NCI-H2107 (cell line): ENCODE measurements at places on chromosomes 11 and 22.

- peak; percentile 97 for DNase-seq
Observed at GRCh38 chr11:57667736-57668433, at the start of gene ZDHHC5. Gene ZDHHC5, plus strand, starts transcription at chr11:57668114. Its CDS starts 4,977 bp downstream, at chr11:57673091.

DNA sequence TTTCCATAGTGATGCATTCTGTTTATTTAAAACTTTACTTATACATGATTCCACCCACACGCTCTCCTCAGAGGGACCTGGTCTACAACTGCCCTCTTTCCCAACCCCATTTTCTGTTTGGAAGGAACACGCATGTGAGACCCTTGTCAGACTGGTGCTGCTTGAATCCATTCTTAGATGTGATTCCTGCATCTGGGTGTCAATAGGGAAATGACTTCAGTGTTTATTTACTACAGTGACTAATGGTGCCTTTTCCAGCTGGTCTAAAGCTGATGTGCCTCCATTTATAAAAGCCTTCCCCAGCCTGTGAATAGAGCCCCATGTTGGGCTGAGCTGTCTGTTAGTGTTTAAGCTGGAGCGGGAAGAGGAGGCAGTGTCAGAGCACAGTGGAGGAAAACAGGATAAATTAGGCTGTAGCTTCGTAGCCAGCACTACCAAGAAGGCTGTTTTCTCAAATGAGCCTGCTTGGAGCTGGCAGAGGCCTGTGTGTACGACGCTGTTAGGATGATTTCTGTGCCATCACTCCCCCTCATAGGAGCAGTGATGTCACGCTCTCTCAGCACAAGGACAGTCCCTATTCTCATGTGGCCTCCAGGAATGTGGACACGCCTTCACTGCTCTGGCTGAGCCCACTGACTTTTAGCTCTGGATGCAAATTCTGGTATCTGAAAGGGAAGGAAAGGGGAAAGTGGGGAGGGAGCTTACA lies 18.9 kb upstream of the C11orf96 start:
- no peak for DNase-seq

DNA sequence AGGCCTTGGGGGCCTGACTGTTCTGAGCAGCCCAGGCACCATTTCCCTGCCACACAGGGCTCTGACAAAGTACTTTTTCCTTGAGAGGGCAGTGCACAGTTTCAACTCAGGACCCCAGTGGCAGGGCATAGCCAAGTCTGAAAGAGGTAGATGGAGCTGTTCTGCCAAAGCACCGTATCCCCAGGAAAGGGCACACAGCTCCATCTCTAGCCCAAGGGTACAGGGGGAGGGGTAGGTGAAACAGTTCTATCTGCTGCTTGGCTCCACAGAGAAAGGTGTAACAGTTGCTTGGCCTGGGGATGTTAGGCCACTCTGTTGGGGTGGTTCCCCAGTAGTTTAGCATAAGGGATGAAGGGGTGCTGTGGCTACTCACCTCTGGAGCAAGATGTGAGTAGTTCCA lies 47.8 kb downstream of the GDPD4 start:
- DNase-seq, result no peak

- DNase-seq, result no peak
Observed at GRCh38 chr22:37880668-37881440, 25.2 kb upstream of the MICALL1 start.

- DNase-seq, result no peak
Observed at GRCh38 chr11:1375161-1375954, 14.4 kb upstream of the BRSK2 start.

DNA sequence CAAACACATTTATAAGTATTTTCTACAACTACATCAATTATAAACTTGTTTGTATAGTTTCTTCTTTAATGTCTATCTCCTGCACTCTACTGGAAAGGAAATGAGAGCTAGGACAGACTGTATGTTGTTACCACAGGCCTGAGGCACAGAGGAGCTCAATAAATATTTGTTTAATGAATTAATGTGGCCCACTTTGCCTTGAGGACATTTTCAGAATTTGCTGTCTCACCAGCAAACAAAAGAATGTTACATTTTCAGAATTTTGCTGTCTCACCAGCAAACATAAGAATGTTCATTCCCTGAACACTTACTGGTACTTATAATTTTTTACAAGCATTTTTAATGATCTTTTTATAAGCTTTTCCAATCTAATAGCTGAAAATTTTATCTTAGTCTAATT lies 41.9 kb upstream of the WNT7B start:
- DNase-seq, result no peak

DNA sequence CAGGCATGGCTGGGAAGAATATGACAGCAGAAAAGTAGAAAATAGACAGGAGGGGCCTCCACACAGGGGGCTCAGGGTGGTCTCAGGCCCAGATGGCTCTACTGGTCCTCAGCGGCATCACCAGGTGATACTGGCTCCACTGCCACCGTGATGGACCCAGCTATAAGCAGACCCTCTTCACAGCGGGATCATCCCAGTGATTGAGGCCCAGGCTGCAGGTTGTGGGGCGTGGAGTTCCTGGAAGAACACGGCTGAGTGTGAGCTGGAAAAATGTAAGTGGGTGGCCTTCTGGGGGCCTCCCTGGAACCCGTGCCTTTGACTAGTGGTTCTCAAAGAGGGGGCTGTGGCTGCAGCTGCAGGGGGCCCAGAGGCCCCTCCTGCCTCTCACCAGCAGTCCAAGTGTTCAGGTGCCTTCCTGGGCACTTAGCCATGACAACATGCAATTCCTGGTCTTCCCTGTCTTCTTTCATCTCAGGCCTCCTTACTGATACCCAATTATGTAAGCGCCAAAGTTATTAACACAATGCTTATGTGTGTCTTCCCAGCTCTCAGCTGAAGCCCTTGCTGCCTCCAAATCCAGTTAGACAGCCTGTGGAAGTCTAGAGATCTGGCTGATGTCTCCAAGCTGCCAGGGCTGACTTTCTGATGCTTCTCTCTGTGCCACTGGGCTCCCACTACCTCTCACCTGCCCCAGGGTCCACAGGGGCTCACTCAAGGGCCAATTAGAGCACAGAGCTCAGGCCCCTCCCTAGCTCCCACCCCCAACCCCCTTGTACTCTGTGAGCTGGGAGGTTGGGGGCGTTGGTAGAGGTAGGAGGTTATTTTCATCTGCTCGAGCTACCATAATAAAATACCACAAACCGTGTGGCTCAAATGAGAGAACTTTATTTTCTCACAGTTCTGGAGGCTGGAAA lies 110.1 kb upstream of the LMO1 start:
- no peak for DNase-seq

DNA sequence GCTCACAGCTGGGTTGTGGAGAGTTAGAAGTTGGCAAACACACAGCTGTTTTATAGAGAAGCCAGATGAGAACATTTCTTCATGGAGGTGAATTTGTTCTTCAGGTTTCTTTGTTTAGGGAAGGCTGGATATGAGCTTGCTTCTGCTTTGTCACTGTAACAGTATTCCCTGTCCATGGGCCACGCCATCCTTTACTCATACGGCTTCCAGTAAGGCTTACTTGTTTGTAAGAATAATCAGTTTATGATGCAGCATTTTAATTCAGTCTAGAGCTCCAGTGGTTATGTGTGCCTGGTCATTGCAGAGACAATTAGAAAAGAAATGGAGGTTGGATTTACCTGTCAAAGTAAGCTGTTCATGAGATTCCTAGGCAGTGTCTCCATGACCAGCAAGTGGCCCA lies 131.8 kb downstream of the TRIM44 start:
- DNase-seq, result no peak

- DNase-seq, result no peak
Observed at GRCh38 chr22:50371101-50371648, 28.0 kb downstream of the PPP6R2 start.

- DNase-seq, result no peak
Observed at GRCh38 chr11:3810951-3811350, 2.6 kb downstream of the PGAP2 start.

GRCh38 chr11:57491371-57492061 lies 24.0 kb downstream of the SLC43A1 start:
- DNase-seq, result no peak

DNA sequence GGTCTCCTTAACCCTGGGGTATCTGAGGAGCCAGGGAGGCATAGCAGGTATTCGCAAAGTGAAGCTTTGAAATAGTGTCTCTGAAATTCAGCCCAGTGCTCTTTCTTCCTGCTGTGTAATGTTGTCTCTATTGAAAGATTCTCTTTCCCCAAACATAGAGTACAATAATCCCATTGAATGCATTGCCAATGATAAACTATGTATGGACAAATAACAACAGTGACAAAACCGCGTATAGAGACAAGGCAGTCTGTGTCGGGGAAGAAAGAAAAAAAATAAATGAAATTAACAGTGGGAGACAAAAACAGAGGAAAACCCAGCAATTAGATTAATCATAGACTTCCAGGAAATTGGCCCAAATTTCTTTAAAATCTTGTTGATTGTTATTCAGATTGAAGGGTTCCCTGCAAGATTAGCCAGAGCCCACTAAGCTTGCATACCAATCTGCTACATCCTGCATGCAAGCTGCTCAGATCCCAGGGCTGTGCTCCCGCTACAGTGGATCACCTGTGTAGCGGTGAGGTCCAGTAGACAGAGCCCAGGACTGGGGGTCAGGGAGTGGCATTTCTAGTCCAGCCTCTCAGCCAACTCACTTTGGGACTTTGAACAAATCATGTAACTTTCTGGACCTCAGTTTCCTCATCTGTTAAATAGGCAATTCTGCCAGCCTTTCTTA lies 492.8 kb downstream of the INSC start:
- DNase-seq, result no peak

DNA sequence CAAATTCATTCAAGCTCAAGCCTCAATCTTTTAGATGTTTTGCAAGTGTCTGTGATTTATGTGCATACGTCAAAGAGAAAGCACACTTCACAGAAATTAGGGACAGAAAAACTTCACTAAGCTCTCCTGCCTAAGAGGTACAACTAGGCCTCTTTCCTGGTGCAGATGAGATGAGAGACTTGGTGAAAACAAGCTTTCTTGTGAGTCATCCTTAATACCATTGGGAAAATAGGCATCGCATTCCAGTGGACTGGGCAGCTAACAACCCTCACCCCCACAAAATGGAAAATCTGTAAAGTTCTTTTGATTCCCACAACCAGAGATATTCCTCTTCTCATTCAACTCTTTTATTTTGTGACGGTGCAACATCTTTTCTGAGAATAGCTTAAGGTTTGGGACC lies 1110.4 kb upstream of the CCDC90B start:
- no peak for DNase-seq

DNA sequence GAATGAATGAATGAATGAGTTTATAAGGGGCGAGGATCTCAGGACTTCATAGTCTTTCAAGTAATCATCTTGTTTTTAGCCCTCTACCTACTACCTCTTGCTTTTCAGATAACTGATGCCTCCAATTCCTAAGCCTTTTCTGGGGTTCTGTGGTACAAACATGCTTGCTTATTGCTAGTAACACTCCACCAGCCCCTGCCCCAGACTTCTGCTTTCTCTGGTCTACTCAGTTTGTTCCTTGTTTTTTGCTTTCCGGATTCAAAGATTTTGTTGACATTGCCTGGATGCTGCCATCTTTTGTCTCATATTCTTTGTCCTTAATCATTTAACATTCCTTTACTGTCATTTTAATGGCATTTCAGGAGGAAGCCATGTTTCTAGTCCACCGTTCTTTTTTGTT lies 8.9 kb upstream of the TMEM9B start:
- no peak for DNase-seq
